ENCODE measurements at places on chromosomes 2 and 18. TPM values are rescaled to one million over a fixed set of nuclear protein-coding genes. Genes with fewer than 3 reads are reported as not detected.

CHRNA1 gene
- polyA plus RNA-seq, result not detected

POTEE gene
- polyA plus RNA-seq, result 0.11 TPM

ZNF521 gene
- polyA plus RNA-seq, result not detected

NAT8 gene
- not detected for polyA plus RNA-seq

BZW1 gene
- polyA plus RNA-seq, result 422 TPM

C1QL2 gene
- polyA plus RNA-seq, result not detected

- no peak for DNase-seq
These were observed 129.0 kb downstream of the EVA1A start for GRCh38 chr2:75431763-75432162.

- DNase-seq, result no peak
These were observed 71.1 kb upstream of the SNTG2 start for GRCh38 chr2:879540-879939.

DNA sequence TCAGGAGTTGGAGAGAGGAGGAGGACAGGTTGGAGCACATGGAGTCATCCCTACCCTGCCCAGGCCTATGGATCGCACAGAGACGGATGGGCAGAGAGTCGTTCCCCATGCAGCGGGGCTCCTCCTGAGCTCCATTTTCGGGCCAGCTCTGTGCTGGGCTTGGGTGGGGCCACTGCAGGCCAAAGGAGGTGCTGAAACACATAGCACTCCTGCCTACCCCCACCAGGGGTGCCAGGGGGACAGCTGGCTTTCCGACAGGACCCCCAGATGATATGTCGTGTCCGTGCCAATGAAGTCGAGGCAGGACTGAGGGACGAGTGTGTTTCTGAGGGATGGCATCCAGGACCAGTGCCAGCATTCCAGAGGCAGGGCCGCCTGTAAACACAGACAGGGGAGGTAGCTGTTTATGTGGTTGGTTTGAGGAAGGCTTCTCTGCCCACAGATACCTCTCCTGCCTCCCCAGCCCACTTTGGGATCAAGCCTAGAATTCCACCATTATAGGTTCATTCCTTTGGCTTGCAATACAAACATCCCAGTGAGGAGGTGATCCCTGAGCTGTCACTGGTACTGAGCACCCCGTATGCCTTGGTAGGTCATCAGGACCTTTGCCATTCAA lies 116.6 kb downstream of the GLI2 start:
- DNase-seq, result no peak

- DNase-seq, result no peak
These were observed 112.9 kb upstream of the ATP8B1 start for GRCh38 chr18:57915865-57916582.

- DNase-seq, result no peak
These were observed 464.3 kb downstream of the NBAS start for GRCh38 chr2:15096873-15097272.

- no peak for DNase-seq
These were observed 14.2 kb downstream of the IDH1 start for GRCh38 chr2:208240619-208241209.

DNA sequence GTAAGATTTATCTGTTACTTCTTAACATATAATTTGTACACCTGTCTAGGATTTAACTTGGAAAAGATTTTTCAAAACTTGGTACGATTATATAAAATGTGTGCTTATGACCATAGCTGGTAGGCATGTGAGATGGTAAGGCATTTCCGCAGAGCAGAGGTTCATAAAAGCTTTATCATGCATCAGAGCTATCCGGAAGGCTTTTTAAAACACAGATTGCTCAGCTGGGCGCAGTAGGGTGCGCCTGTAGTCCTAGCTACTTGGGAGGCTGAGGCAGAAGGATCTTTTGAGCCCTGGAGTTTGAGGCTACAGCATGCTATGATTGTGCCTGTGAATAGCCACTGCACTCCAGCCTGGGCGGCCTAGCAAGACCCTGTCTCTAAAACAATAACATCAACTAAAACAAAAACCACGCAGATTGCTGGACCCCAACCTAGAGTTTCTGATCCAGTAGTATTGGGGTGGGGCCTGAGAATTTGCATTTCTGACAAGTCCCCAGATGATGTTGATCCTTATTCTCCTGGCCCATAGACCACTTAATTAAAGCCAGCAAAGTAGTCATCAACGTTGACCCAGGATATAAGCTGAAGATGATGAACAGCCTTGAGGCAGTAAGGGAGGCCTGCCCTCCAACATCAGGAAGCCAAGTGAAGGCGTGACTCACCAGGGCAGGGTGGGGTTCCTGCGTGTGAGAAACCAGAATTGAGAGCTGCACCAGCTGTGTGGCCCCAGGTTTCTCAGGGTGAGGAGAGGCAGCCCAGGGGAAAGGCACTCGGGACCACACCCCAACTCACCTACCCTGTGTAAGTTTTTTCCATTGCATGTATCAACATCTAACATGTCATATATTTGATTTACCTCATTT lies 21.6 kb upstream of the SLC20A1 start:
- peak; percentile 73 for DNase-seq

- no peak for DNase-seq
These were observed 154.3 kb downstream of the SETBP1 start for GRCh38 chr18:44834867-44835469.

DNA sequence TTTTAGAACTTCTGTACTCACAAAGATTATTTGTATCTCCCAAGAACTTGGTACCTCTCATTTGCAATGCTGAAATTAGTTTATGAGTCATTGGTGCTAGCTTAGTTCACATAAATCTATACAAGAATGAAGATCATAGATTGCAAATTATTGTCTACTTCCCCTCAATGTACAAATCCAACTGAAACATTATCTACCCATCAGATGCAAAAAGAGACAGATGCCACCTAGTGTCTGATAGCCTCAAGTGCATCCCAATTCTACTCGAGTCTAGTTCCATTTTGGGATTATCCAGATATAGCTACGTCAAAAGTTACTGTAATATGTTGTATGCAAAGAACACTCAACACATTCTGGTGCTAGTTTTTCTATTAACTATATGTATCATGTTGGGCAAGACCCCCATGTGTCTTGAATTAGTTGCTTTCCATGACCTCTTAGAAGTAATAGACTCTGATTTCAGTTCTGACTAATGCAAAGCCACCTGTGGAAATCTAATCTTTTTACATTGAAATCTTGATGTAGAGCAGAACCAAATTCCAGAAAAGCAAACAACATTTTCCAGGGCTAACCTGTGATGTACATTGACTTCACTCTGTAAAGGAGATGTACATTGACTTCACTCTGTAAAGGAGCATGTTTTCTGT lies 210.0 kb downstream of the RBM43 start:
- DNase-seq, result peak; percentile 31

DNA sequence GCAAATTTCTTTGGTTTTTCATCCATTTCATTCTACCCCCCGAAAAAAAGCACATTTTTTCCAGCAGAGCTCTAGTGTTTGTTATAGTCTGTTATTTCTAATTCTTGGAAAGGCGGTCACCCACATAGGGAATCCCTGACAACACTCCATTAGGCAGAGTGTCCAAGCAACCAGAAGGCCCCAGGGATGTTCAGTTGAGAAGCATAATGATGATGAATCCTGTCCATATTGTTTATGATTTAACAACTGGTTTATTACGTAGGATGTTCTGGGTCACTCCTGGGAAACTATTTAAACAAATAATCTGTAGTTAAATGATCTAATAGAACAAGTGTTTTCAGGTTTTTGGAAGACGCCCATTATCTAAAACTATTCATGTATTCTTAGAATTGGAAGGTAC lies 388.7 kb downstream of the TNS1 start:
- DNase-seq, result no peak

DNA sequence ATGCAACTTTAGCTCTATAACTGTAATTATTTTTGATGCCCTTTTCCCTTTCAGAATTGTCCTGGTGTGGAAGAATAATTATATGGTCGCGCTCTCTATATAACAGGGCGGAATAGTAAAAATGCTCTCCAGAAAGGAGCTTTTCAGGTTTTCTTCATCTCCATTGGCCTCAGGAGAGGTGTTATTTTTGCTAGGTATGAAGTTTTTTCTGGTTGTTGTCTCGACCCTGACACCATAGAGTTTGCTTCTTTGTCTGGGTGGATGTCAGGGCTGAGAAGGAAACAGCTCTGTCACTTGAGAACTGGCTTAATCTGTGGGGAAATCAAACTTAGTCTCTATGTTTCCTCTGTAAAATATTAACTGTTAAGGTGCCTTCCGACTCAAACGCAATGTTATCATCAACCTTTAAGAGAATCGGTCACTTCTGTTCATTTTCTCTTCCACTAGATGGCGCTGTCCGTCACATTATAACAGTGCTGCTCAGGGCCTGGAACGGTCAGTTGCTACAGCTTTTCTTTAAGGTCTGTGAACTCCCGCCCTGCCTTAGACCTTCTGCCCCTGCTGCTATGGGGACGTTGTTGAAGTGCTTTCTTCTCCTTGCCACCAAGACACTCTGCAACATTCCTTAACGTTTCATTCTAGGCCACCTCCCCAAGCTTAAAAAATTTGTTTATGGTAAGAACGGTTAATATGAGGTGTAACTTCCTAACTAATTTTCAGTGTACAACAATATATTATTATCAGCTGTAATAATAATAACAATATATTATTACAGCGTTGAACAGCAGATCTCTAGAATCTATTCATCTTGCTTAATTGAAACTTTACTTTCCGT lies 23.8 kb upstream of the SERPINB12 start:
- peak; percentile 12 for DNase-seq

DNA sequence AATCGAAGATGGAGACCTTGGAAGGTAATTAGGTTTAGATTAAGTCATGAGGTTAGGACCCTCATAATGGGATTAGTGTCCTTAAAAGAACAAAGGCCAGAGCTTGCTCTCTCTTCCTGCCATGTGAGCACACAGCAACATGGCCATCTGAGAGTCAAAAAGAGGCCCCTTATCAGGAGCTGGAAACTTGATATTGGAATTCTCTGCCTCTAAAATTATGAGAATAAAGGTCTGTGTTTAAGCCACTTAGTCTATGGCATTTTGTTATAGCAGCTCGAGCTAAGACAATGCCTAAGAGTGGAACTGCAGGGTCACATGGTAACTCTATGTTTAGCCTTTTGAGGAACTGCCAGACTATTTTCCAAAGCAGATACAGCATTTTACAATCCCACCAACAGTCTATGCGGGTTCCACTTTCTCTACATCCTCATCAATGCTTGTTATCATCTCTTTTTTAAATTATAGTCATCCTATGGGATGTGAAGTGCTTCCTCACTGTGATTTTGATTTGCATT lies 42.4 kb downstream of the THADA start:
- DNase-seq, result no peak

DNA sequence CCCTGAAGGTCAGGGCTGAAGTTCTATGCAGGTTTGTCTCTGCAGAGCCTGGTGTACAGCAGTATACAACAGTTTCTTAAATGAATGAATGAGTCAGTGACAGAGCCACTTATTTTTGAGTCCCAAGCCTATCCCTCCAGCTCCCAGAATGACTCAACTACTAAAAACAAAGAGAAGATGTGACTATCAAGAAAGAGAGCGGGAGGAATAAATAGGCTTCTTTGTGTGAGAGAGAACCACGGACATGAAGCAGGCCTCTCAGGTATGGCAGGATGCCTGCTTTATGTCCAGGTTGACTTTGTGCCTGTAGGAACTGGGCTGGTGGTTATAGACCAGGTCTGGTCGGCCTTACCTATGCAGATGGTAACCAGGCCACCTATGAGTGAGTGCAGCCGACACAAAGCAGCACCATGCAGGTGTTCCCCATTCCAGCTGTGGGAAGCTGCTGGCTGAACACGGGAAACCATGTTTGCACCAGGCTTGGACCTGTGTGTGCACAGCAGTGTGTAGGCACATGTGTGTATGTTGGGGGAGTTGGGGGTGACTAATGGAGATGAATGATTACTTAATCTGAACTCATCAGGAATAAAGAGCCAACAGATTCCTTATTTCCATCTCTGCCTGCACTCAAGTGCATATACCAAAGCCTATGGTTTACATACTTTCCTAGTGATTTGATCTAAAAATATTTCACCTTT lies 171.0 kb downstream of the OSR1 start:
- DNase-seq, result no peak

DNA sequence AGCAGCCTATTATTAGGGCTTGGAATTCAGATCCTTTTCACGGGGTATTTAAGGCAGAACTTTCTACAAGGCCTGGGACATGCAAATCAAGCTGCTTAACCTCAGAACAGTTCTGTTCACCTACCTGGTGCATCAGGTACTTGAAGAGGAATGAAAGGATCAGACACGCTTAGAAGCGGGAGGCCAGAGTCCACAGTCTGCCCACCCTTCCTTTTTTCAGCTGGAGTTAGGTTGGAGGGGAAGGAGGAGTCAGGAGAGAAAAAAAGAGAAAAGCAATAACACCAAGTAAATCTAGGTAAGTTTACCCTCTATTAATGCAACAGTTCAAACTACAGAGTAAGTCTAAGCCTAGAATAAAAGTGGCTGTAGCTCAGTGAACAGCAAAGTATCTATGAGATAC lies 58.6 kb upstream of the NFU1 start:
- DNase-seq, result no peak

DNA sequence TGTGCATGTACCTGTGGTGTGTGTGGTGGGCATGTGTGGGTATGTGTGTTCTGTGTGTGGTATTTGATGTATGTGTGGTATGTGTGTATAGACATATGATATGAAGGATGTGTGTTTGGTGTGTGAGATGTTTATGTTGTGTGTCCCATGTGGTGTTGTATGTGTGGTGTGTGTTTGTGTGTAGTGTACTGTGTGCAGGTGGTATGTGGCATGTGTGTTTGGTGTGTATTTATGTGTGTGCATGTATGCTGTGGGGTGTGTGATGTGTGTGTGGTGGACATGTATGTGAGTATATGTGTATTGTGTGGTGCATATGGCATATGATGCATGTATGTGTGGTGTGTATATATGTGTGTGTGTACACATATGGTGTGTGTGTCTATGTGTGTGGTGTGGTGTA lies 718.8 kb upstream of the SOX11 start:
- DNase-seq, result no peak

GRCh38 chr2:53450923-53451322 lies 316.7 kb upstream of the CHAC2 start:
- no peak for DNase-seq

- DNase-seq, result no peak
These were observed 231.1 kb downstream of the ANKRD30B start for GRCh38 chr18:14978962-14979535.

DNA sequence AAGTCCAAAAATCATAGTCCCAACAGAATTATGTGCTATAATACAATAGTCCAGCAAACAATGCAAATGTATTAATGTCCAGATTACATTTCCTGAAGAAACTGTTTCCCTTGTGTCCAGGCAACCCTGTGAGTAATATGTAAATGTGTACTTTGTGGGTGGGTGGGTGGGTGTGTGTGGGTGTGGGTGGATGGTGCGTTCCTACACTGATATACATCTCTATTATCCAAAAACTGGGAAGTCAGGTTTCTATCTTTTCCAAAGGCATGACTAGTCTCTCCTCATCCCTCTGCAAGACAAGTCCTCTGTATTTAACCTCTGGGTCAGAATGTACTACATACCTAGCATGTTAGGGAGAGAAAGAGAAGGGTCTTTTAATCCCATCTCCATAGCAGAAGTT lies 71.6 kb downstream of the LNPK start:
- DNase-seq, result no peak

- DNase-seq, result no peak
These were observed 201.1 kb downstream of the ZNF804A start for GRCh38 chr2:184799379-184799778.

DNA sequence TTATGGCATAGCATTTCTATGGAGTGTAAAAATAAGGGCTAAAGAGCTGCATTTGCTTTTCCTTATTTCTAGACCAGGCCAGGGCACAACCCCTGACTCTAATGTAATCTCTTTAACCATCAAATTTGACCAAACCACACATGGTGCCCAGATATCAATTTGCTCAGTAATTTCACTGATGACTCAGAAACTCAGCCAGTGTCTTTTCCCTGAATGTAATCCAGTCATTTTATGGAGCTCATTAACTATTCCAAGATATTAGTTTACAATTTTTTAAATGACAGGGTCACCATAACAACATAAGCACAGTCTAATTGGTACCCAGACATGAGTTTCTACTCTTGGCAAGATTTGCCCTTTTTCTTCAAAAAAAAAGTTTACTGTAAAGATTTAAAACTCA lies 270.8 kb upstream of the AGAP1 start:
- no peak for DNase-seq
